ENCODE measurements at places on chromosomes 4 and X. TPM values are rescaled to one million over a fixed set of nuclear protein-coding genes. Genes with fewer than 3 reads are reported as not detected.

- DNase-seq, result no peak
Observed at GRCh38 chr4:10727140-10727880, 42.7 kb upstream of the CLNK start.

DNA sequence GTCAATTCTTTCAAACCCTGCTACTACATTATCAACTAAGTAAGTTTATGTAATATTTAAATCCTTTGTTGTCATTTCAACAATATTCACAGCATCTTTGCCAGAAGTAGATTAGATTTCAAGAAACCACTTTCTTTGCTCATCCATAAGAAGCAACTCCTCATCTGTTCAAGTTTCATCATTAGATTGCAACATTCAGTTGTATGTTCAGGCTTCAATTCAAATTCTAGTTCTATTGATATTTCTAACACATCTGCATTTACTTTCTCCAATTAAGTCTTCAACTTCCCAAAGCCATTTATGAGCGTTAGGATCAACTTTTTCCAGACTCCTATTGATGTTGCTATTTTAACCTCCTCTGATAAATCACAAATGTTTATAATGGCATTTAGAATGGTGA is 66.1 kb downstream of the BMP3 start:
- no peak for DNase-seq

DNA sequence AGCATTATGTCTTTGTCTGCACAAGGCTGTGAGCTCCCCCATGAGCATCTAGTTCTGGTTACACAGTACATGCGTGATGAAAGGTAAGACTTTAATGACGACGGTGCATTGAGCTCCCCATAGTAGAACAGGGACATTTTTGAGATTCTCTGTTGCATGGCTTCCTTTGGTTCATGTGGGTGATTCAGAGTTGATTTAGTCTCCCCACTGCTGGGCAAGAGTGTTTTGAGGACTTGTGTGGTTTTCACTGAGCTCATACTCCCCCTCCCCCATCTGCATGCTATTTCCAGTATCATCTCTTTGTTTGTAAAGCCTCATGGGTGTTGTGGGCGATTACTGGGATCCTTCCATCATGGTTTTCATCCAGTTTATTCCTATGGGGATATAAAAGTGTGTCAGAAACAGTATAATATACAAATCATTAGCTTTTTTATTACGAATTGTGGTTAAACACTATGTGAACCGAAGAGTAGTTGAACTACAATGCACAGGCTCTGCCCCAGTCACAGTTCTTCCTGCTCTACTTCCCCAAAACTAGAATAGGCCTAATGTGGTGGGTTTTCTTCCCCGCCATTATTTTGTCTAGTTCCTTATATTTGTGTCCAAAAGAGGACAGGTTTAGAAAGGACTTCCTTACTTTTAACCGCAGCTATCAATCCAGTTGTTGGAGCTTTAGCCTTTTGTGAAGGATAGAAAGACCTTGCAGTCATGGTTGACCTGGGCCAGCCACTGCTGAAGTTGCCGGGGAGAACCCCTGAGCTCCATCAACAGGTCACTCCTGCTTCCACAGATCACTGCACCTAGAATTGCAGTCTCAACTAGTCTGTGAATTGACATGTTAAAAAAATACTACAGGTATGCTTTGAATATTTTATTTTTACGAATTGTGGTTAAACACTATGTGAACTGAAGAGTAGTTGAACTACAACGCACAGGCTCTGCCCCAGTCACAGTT is 30.4 kb downstream of the KIT start:
- no peak for DNase-seq

DNA sequence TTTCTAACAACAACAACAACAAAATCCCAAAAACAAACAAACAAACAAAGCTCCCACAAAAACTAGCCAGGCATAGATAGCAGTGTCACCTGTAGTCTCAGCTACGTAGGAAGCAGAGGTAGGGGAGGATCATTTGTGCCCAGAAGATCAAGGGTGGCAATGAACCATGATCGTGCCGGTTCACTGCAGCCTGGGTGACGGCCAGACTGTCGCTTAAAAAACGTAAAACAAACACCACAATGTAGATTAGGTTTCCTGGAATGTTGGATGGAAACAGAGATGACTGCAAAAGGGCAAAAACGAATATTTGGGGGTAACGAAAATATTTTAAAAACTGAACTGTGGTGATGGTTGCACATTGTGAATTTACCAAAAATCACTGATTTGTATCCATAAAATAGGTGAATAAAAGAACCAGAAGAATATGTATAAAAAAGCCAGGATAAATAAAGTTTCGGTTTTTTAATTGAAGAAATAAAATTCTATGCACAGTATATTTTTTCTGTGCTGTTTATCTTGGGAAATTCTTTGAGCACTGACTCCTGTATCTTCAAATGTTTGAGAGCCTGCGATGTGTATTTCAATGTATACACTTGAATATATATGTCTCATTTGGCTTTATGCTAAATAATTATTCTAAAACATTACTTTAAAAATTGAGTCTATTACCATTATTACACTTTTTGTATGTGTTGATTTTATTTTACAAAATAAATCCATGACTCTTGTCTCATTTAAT is 1477.0 kb downstream of the PCDH7 start:
- DNase-seq, result no peak

GRCh38 chrX:10356979-10357378 is 200.2 kb downstream of the CLCN4 start:
- DNase-seq, result no peak

- DNase-seq, result no peak
Observed at GRCh38 chr4:76781698-76782595, 116.0 kb downstream of the SOWAHB start.

DNA sequence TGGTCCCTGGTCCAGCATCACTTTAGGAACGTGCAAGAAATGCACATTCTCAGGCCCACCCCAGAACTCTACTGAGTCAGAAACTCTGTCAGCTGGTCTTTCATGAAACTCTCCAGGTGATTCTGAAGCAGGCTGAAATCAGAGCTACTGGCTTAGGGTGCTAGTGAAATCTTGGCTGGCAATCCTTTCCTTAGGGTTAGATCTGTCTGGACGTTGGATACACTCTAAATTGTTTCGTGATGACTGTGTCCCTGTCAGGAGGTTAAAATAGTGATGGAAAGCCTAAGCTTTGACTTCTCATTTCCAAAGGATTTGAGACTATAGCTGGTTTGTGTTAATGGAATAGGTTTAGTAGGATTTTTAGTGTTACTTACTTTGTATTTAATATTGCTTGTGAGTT is 99.1 kb downstream of the ARHGAP10 start:
- no peak for DNase-seq

DNA sequence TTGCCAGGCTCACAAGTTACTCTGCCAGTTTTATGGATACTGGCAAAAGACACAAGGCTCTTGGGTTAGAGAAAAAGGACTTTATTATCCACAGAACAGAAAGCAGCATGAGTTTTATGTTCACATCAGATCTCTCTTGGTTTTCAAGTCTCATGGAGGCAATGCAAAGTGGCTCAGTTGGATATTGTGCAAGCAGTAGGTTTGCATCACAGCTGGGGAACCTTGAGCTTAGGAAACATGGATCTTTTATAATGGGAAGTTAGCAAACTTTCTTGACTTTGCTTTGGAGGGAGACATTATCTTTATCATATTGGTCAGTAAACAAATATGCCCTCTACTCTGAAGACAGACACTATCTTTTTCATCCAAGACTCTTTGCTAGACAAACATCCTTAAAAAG is 109.2 kb upstream of the GRPR start:
- DNase-seq, result no peak

DNA sequence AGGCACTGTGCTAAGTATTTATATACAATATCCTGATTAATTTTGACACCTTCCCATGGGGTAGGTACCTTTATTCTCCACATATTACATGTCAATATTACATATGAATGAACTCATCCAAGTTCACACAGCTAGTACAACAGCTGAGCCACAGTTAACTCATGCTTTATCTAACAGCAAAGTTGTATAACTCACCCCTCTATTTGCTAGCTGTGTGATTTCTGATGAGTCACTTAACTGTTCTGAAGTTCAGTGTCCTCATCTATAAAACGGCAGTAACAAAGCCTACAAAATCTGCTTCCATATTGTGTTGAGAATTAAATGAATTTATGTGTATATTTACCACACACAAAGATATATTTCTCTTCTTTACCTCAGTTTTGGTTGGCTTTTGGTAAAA is 48.2 kb upstream of the KDR start:
- DNase-seq, result no peak

GRCh38 chr4:139965789-139966188 is 188.2 kb downstream of the MAML3 start:
- no peak for DNase-seq

GRCh38 chr4:6886886-6887285 is 22.7 kb upstream of the TBC1D14 start:
- DNase-seq, result no peak

GRCh38 chr4:129129143-129129542 is 33.2 kb downstream of the C4orf33 start:
- no peak for DNase-seq

DNA sequence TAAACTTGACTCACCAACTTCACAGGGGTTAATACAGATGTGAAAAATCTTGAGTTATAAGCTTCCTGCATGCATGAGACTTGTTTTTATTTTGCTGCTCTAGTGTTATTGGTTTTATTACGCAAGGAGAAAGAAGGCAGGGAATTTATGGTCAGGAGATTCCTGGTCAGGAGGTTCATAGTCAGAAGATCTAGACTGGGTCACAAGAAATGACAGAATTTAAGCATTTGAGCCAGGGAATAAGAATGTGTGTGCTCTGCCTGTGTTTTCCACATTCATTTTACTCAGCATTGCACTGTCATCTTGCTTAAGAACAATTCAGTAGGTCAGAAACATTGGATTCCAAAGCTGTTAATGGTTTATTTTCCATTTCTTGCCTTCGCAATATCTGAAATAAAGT is 2522.1 kb downstream of the ARAP2 start:
- DNase-seq, result no peak

- DNase-seq, result no peak
Observed at GRCh38 chr4:108881190-108881589, 118.3 kb upstream of the ETNPPL start.

- DNase-seq, result no peak
Observed at GRCh38 chrX:31228909-31229308, 157.1 kb upstream of the FTHL17 start.

DNA sequence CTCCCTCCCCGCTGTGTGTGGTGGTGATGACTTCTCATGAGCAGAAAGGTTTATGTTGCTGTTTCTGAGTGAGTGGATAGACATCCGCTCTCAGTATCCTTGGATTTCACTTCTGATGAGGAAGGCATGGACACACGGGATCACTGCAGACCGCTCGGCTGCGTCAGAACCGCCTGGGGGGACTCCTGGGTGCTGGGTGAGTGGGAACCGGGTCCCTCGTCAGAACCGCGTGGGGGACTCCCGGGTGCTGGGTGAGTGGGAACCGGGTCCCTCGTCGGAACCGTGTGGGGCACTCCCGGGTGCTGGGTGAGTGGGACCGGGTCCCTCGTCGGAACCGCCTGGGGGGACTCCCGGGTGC is 9.0 kb downstream of the CTBP1 start:
- no peak for DNase-seq

DNA sequence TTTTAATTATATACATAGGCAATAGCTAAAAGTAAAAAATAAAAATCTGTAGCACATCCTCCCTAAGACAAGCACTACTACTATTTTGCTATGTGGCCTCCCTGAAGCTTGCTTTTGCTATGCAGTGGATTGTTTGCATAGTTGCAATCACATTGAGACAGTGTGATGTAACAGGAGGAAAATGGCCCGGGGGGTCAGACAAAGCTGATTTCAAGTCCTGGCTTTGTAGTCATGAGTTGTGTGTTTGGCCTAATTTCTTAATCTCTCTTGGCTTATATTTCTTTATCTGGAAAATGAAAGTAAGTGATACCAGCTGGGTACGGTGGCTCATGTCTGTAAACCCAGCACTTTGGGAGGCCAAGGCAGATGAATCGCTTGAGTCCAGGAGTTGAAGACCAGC is 166.6 kb downstream of the LHFPL1 start:
- DNase-seq, result no peak

GRCh38 chrX:71143508-71143907 is 1.1 kb upstream of the NLGN3 start:
- no peak for DNase-seq

GRCh38 chr4:150242820-150243458 is 164.7 kb downstream of the DCLK2 start:
- no peak for DNase-seq

- DNase-seq, result no peak
Observed at GRCh38 chr4:55947254-55947882, 1.4 kb upstream of the CEP135 start.

GRCh38 chrX:48728653-48729052 is 32.1 kb downstream of the SUV39H1 start:
- DNase-seq, result no peak

GRCh38 chr4:7717946-7718490 is 221.6 kb downstream of the AFAP1 start:
- no peak for DNase-seq

GRCh38 chr4:17512973-17513665 is 1.2 kb upstream of the QDPR start:
- DNase-seq, result no peak

DNA sequence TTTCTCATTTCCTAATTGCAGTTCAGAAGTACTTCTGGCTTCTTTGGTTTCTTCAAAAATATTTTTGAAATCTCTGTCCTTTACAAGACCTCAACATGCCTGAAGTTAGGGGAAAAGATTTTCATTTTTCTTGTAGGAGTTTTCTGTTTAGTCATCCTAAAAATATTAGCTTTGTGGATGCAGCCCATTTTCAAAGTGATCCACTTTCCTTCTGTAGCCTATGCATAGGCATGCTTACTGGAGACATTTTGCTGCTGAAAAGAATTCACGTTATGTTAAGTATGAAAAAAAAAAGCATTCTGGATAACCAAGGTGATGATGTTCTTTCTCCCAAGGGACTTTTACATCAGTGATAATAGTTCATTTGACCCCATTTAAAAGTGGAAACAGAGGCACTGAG is 245.6 kb downstream of the THOC2 start:
- DNase-seq, result no peak

- no peak for DNase-seq
Observed at GRCh38 chr4:53785996-53786395, 194.7 kb upstream of the LNX1 start.

- no peak for DNase-seq
Observed at GRCh38 chrX:57771689-57772088, 91.6 kb upstream of the NLRP2B start.

The PAGE2B gene
- not detected for polyA plus RNA-seq

The DIAPH2 gene
- polyA plus RNA-seq, result 4.4 TPM

The FIP1L1 gene
- polyA plus RNA-seq, result 19.5 TPM

The POF1B gene
- polyA plus RNA-seq, result not detected

The MAGEC3 gene
- not detected for polyA plus RNA-seq

The C4orf54 gene
- not detected for polyA plus RNA-seq

The BTC gene
- polyA plus RNA-seq, result 0.09 TPM

The PTPN13 gene
- polyA plus RNA-seq, result 12.7 TPM

The FBXO8 gene
- polyA plus RNA-seq, result 4.6 TPM

The CORIN gene
- polyA plus RNA-seq, result 0.09 TPM

The CT45A2 gene
- polyA plus RNA-seq, result not detected

The GPRASP1 gene
- polyA plus RNA-seq, result 0.65 TPM

The CLOCK gene
- 7.7 TPM for polyA plus RNA-seq

The SH2D1A gene
- polyA plus RNA-seq, result not detected

The SSX4 gene
- 0.26 TPM for polyA plus RNA-seq

The USP26 gene
- polyA plus RNA-seq, result not detected
